ENCODE measurements at places on chromosomes 6 and 20.
A peak's percentile ranks its signal among the peaks of the same experiment; 100 is the strongest.

DNA sequence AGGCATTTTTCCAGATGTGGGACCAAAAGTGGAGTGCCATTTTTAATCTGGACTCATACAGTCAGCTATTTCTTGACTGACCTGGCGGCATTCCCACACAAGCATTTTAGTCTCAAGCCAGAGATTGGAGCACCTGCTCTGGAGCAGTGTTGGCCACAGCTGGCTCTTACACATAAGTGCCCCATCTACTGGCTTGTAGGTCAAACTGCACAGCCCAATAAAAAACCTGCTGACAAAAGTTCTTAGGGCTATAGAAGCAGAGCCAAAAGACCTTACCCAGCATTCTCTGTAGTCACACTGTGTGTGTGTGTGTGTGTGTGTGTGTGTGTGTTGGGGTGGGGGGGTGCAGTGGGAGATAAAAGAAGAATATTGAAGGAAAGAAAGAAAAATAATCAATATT, 38.6 kb upstream of the SENP6 start:
- no peak for DNase-seq

GRCh38 chr6:137472641-137473137, 21.5 kb downstream of the OLIG3 start:
- DNase-seq: no peak

DNA sequence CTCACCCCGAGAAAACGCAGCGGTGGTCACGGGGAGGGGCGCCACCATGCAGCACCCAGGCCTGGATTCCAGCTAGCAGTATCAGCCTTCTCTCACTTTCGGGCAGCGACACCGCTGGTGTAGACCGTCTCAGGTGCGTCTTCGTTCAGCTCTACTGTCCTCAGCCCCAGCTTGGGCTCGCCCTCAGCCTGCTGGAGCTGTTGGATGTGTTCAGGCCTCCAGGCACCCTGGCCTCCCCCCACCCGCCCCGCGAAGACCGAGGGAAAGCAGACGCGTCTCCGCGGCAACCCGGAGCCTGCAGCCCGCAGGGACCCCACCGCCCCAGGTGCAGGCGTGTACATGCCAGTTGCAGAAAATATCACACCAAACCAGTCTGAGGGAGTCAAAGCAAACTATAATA, 60.8 kb upstream of the CARMIL1 start:
- DNase-seq: no peak

DNA sequence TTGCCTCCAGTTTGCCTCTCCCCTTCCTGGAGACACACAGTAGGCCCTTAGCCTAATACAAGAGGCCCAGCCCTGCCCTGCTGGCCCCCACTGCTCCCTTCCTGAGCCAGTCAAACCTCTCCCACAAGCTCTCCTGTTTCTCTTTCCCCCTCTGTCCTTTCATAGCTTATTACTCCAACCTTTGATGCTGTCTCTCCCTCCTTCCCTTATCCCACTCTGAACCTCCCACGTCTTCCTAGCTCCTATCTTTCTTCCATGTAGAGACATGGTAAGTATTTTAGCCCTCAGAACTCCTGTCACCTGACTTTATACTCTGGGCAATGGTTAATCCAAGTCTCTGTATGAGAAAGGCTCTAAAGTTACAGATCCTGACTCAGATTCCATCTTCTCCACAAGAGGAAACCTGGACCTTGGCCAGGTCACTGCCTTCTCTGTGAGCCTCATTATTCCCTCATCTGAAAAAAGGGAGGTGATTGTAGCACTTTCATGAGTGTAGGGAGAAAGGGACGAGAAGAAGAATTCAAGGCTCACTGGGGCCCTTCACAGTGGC, 6.7 kb downstream of the TGIF2 start:
- DNase-seq: no peak

- DNase-seq: no peak
These were observed 228.5 kb downstream of the ZMYND8 start for GRCh38 chr20:47127999-47128398.

- no peak for DNase-seq
These were observed 852 bp downstream of the GMNN start for GRCh38 chr6:24775520-24776058.

GRCh38 chr6:106732376-106732940, 103.1 kb downstream of the QRSL1 start:
- no peak for DNase-seq

DNA sequence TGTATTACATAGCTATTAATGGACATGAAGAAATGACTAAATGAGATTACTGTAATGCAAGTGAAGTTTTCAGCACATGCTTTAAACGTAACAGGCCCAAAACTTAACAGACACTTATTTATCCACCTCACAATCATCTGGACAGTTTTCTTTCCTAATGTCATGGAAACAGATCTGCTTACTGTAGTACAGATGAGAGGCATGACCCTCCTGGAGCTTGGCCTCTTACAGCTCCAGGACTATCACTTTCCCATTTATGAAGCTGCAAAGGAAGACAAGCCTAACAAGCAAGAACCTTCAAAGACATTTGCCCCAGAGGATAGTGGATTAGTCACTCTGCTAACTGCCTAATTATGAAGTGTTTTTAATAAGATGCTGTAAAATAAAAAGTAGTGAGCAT, 419.3 kb downstream of the PHF3 start:
- no peak for DNase-seq

DNA sequence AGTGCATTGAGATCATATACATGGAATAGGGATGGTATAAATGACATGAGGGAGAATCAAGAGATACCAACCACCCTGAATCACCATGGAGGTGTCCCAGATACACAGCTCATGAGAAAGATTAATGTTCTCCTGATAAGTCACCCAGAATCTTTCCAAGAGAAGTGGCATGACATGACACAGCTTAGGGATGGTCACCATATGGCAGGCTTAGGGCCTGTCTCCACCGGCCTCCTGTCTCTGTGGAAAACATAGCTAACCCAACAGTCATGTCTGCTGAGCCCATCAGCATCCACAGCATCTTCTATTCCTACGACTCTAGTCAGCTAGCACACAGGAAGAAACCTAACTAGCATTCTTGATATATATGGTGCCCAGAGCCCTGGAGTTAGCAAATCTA, 133.3 kb downstream of the IPCEF1 start:
- DNase-seq: no peak

- no peak for DNase-seq
These were observed 45.9 kb upstream of the PXDC1 start for GRCh38 chr6:3797231-3798054.

GRCh38 chr20:44025756-44026155, 111.1 kb downstream of the TOX2 start:
- DNase-seq: no peak

GRCh38 chr20:41169791-41170351, 32.5 kb downstream of the PLCG1 start:
- no peak for DNase-seq

DNA sequence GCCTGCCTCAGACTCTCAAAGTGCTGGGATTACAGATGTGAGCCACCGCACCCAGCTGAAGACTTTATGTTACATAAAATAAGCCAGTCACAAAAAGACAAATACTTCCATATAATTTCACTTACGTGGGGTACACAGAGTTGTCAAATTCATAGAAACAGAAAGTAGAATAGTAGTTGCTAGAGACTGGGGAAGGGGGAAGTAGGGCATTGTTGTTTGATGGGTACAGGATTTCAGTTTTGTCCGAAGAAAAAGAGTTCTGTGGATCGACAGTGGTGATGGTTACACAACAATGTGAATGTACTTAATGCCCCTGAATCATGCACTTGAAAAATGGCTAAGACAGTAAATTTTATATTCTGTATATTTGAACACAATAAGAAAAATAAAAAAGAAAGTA, 41.6 kb upstream of the ANKEF1 start:
- DNase-seq: no peak

DNA sequence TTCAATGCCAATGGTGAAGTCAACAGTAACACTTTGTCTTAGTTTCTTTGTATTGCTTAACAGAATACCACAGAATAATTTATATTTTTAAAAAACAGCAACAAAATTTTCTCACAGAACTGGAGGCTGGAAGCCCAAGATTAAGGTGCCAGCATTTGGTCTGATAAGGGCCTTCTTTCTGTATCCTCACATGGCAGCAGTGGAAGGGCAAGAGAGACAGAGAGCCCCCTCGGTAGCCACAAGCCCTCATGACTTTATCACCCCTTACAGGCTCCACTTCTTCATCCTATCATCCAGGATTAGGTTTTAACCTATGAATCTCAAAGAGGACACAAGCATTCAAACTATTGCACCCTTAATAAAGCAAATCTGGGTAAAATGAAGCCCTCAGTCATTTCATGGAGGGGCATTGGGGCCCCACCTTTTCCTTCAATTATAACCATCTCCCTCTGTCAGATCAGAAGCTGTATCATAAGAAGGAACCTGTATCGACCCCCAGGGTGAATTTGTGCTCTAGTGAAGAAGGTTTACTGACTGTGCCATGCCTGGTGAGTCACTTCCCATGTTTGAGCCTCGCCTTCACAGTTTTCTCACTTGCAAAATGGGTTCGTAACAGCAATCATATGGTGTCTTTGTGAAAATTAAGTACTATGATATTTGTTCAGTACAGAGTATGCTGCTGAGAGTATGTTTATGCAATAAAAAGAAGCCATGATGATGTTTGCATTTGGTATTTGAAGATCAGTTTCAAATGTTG, 178.2 kb downstream of the LRFN2 start:
- DNase-seq: no peak

- peak; percentile 31 for DNase-seq
These were observed 22.7 kb upstream of the CTAGE9 start for GRCh38 chr6:131733376-131734016.

- DNase-seq: no peak
These were observed 70.6 kb downstream of the ATXN1 start for GRCh38 chr6:16690608-16691142.

GRCh38 chr6:49806145-49806544, 19.1 kb upstream of the PGK2 start:
- DNase-seq: no peak

DNA sequence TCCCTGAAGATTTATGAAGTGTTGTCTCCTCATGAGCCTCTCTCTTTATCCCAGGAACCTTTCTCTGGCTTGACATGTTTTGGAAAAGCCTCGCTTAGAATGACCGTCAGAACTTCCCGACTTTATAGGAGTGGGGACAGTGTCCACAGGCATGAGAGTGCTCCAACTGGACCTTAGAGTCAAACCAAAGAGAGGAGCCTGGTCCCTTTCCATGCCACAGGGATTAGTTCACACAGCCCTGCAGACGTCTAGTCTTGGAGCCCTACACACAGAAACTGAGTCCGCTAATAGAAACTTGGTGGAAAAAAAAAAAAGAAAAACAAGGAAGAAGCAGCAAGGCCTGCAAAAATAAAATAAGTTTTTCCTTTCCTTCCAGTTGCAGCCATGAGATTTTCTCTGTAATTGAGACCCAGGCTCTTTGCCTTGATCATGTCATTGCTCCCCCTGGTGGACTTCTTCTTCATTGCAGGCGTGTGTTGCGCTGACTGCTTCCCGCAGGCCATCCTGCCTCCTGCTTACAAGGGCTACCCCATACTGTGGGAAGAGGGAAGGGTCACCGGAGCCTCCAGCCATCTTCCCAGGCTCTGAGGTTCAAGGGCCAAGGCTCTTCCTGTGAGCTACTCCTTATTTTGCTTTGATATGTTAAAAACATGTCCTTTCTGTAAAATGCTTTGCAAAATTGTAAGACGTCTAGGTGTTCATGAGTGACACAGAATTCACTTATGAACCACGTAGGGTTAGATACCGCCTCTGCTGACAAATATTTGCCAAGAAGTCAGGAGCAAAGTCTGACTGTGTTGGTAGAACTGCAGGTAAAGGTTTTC, 201.0 kb downstream of the UST start:
- DNase-seq: peak; percentile 89

- DNase-seq: no peak
These were observed 53.8 kb upstream of the UFL1 start for GRCh38 chr6:96467814-96468213.

- no peak for DNase-seq
These were observed 90.8 kb downstream of the FRK start for GRCh38 chr6:115969930-115970273.

- no peak for DNase-seq
These were observed 97.4 kb upstream of the NEDD9 start for GRCh38 chr6:11329726-11330412.

GRCh38 chr6:125474061-125474460, 172.3 kb upstream of the HDDC2 start:
- DNase-seq: no peak

- no peak for DNase-seq
These were observed 71.7 kb downstream of the ATP9A start for GRCh38 chr20:51696304-51697071.

All from midbrain (tissue), 1 donor.